ENCODE measurements at places on chromosomes 12 and 14. TPM values are rescaled to one million over a fixed set of nuclear protein-coding genes. Genes with fewer than 3 reads are reported as not detected.

Gene SERPINA12
- total RNA-seq: not detected

Gene TBK1
- 22.9 TPM for total RNA-seq

Gene PCED1B
- total RNA-seq: 2.6 TPM

Gene GTF2A1
- 50.9 TPM for total RNA-seq

Gene REC8
- total RNA-seq: 1.4 TPM

Gene MYF6
- total RNA-seq: not detected

Gene AGAP2
- 0.07 TPM for total RNA-seq

Gene IL22
- total RNA-seq: not detected

Gene NR1H4
- total RNA-seq: not detected

Gene ADAM21
- total RNA-seq: 0.14 TPM

Gene LYSET
- total RNA-seq: 15.4 TPM

Gene PYM1
- 30.8 TPM for total RNA-seq

Gene IGF1
- not detected for total RNA-seq

Gene RNASE2
- not detected for total RNA-seq

Gene ANKS1B
- 0.07 TPM for total RNA-seq

Gene TMEM179
- not detected for total RNA-seq

Gene ZFC3H1
- total RNA-seq: 48.3 TPM

Measured in nasal cavity respiratory epithelium epithelial cell of viscerocranial mucosa (primary cell).